Dermis microvascular lymphatic vessel endothelial cell (primary cell): ENCODE measurements at places on chromosomes 16 and 17. TPM values are rescaled to one million over a fixed set of nuclear protein-coding genes. Genes with fewer than 3 reads are reported as not detected.
A peak's percentile ranks its signal among the peaks of the same experiment; 100 is the strongest.

TMIGD1 gene
- total RNA-seq = not detected in 2 replicates

MYL11 gene
- total RNA-seq = 0.64 TPM in 1 of 2 replicates, not detected in the other

CCL15 gene
- not detected in 2 replicates for total RNA-seq

GRCh38 chr16:49121636-49122035 lies 160.0 kb downstream of the CBLN1 start:
- no peak for DNase-seq

DNA sequence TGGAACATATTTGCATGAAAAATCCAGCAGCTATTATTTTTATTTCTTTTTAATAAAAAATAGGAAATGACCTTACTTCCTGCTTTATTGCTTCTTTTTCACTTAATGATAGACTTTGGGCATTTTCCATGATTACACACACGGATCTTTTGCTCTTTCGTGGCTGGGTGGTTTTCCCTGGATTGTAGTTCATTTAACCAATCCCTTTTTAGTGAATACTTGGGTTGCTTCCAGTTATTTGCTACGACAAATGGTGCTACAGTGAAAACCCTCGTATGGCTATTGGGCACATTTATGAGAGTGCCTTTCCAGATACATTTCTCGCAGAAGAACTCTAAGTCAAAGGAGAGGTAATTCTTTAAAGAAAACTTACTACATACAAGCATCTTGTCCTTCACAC lies 38.6 kb downstream of the FOXL1 start:
- peak; percentile 77 for DNase-seq

DNA sequence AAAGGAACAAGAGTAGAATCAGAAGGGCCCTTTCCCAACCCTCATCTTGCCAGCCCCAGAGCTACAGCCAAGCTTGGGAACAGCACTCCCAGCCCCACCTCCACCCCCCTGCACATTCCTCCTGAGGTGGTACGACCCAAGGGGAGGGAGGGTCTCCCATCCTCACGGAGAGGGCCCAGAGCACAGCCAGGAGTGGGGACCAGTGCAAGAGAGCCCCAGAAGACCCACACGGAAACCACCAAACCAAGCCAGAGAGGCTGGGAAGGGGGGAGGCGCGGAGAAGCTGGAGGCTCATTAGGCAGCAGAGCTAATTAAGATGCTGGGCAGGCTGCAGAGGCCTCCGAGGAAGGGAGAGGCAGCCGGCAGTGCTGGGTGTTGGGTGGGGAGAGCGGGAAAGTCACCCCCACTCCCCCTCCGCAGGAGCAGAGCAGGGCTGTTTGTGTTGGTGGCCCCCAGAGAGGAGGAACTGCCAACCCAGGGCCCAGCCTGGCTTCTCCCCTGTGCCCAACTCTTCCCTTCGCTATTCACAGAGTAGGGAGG lies 2.4 kb downstream of the CACNB1 start:
- no peak for DNase-seq
